ENCODE measurements at places on chromosomes 11 and 22.

DNA sequence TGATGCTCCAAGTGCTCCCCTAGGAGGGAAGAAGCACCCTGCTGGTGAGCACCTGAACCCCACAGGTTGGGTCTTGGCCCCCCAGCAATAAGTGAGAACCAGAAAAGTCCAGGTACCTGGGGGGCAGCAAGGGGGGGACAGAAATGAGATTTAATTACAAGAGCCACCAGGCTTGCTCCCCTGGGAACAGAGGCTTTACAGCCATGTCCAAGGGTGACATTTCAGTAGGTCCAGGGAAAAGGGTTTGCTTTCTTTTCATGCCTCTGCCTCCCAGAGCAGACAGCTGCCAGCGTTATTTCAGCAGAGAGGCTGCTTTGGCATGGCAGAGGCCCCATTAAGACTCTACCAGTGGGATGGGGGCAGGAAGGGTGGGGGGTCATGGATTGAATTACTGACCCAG lies 437.7 kb downstream of the BUD13 start:
- DNase-seq: no peak

GRCh38 chr11:15500643-15501042 lies 385.9 kb downstream of the INSC start:
- DNase-seq: no peak

GRCh38 chr11:104700609-104701008 lies 197.7 kb downstream of the CASP12 start:
- no peak for DNase-seq

GRCh38 chr11:59152312-59152951 lies 9.8 kb downstream of the FAM111A start:
- no peak for DNase-seq

GRCh38 chr11:1750840-1751530 lies 590 bp upstream of the IFITM10 start:
- no peak for DNase-seq

- DNase-seq: no peak
Observed at GRCh38 chr11:32549611-32550187, 33.9 kb upstream of the EIF3M start.

Data from EH (cell line).